ENCODE measurements at places on chromosomes 3 and 15.

DNA sequence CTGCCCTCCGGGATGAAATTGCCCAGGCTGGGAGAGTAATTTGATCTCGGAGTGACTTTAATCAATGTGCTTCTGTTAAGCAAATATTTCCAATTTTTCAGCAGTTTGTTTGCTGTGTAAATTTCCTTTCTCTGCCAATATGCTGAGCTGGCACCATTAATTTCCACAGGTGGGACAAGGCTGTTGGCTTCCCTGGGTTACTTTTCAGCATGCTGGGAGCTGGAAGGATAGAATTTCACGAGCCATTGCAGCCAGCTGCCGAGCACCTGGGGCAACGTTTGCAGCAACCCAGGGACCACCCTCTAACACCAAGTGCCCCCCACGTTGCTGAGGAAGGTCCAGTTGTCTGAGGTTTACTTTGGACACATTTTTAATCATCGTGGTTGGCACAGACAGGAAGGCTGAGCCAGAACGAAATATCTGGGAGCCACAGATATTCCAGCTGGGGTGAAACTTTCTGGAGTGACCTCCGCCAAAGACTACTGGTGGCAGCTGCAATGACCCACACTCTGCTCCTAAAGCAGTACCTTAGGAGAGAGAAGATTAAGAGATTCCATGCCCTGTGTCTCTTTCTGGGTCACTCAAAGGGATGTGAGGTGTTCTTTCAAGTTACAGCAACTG is 293.3 kb upstream of the RGMA start:
- H3K36me3 ChIP-seq: no peaks in the 10 kb centered on the region
- no peak overlapping the region for H3K4me3 ChIP-seq
- H3K4me1 ChIP-seq: no peaks in the 10 kb centered on the region
- no peak for DNase-seq

DNA sequence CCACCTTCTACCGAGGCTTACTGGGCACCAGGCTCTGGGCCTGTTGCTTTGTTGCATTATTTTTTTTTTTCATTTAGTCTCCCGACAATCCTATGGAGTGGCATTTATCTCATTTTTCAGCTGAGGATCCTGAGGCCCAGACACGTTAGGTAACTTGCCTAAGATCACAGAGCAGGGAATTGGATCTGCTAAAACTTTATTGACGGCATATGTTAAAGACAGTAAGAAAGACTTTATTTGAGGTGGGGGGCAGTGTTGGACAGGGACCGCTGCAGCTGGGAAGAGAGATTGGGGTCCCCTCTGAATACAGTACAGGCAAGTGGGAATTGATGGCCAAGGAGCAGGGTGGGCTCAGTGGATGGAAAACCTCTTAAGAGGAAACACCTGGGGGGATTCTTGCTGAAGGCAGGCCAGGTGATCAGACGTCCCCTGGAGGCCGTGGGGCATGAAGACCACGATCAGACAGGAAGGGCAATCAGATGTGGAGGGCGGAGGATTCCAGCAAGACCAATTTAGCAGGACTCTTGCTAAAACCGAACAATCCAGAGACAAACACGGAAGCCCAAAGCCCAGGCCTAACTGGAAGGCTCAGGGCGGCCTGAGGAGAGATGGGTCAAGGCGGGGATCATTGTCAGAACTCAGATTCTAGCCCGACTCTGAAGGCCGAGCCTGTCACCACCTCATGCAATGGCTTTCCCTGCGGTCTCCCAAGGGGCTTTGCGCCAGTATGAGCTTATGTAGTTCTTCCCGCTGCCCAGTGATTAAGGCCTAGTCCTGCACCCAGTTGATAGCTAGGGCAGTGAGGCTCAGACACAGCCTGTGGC is 53.7 kb downstream of the RGMA start:
- no peak overlapping the region for H3K4me3 ChIP-seq
- H3K27ac ChIP-seq: no peak overlapping the region
- no peak for DNase-seq
- no peaks in the 10 kb centered on the region for H3K36me3 ChIP-seq
- H3K27me3 ChIP-seq: peaks cover 8% of the 10 kb centered on the region
- H3K4me1 ChIP-seq: peaks cover 10% of the 10 kb centered on the region

DNA sequence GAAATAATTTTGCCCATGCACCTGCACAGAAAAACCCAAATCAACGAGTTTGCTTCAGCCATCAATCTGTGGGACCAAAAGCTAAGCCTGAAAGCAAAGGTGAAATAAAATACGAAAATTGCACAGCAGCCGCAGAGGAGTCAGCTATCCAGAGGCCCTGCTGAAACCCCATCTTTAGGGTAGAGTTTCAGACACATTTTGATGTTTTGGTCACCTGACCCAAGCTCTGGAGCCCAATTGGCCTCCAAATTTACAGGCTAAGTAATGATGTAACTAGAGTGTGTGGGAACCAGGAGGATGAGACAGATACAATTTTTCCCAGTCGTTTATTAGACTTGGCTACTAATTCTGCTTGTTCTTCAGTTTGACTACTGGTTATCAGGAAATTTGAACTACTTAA is 308.6 kb upstream of the ATP11B start:
- H3K4me1 ChIP-seq: peaks cover 5% of the 10 kb centered on the region
- H3K27me3 ChIP-seq: no peaks in the 10 kb centered on the region
- no peak overlapping the region for H3K27ac ChIP-seq
- no peaks in the 10 kb centered on the region for H3K36me3 ChIP-seq
- no peak overlapping the region for H3K4me3 ChIP-seq

DNA sequence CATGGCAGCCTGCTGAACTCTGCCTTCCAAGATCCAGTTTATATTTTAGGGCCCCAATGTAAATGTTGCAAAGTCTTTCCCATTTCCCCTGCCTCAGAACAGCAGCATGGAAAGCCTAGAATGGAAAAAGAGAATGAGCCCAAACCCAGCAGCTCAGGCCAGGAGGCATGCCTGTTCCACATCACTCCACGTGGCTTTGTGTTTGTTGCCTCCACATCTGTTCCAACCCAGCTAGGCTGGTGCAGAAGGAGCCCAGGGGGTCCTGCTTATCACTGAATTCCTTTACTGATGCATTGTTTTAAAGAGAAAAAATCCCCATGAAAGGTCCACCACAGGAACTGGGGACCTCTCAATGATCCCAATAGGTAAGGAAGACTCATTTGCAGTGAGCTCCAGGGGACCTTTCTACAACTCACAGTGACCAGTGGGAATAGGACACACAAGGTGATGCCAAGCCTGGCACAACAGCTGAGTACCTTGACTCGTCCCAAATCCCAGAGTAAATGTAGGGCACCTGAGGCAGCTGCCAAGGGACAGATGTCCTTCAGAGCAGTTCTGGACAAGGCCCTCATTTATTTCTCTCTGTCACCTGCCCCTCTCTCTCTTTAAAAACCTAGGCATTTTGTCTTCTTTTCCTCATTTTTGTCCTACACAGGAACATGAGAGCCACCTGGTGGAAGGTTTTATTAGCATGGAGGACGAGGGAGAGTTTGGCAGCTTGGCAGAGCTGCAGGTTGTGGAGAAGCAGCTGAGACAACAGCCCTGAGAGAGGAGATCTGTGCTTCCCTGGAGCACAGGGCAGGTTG is 41.7 kb upstream of the ADAMTS17 start:
- no peak for DNase-seq
- no peaks in the 10 kb centered on the region for H3K27me3 ChIP-seq
- no peak overlapping the region for H3K27ac ChIP-seq
